ENCODE measurements at places on chromosomes 2 and 18.

- DNase-seq = peak; percentile 28
These were observed 48.6 kb downstream of the RPIA start for GRCh38 chr2:88739985-88740600.

DNA sequence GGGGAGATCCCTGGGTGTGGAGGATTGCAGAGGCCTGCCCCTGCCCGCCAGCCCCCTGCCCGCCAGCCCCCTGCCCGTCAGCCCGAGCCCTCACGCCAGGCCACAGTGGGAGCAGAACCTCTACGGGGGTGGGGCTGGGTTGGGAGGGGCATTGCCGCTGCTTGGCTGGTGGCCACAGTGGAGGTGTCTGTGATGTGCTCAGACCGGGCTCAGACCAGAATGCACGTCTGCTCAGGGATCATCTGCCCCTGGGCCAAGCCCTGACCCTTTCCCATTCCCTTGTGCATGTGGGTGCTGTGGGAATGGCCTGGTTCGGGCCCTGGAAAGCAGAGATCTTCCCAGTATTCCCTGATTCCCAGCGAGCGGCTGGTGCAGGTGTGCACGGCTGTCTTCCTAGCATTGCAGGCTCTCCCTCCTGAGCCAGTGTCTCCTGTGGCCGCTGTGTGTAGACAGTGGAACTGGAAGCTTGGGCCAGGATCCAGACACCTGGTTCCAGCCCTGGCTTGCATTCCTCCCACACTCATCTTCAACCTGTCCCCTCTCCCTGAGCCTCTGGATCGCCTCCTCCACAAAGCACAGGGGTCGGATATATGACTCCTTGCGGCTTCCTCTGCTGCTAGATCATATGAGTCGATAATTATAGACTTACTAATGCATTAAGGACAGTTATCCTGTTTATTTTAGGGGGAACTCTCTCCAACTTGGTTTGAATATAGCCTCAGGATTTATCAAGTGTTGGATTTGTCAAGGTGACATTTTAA is 161.6 kb downstream of the LDLRAD4 start:
- DNase-seq = no peak

GRCh38 chr2:28250006-28250405 is 142.7 kb upstream of the FOSL2 start:
- DNase-seq = no peak

GRCh38 chr2:236746833-236747232 is 177.2 kb downstream of the ACKR3 start:
- no peak for DNase-seq

- peak; percentile 65 for DNase-seq
These were observed 28.8 kb upstream of the INO80C start for GRCh38 chr18:35526495-35527059.
